ENCODE measurements at places on chromosomes 1 and 21.
A peak's percentile ranks its signal among the peaks of the same experiment; 100 is the strongest.

DNA sequence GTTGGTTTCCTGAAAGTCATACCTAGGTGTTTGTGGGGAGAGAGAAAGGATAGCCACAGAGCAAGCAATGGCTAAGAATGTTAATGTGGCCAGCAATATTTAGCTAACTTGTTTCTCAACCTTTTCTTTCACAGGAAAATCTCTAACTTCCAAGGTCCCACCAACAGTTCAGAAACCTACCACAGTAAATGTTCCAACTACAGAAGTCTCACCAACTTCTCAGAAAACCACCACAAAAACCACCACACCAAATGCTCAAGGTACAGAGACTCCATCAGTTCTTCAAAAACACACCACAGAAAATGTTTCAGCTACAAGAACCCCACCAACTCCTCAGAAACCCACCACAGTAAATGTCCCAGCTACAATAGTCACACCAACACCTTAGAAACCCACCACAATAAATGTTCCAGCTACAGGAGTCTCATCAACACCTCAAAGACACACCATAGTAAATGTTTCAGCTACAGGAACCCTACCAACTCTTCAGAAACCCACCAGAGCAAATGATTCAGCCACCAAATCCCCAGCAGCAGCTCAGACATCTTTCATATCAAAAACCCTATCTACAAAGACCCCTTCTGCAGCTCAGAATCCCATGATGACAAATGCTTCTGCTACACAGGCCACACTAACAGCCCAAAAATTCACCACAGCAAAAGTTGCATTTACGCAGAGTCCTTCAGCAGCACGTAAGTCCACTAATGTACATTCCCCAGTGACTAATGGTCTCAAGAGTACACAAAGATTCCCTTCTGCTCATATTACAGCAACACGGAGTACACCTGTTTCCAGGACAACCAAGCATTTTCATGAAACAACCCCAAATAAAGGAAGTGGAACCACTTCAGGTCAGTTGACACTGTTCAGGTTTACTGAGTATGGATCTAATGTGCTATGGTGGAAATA is 15.3 kb downstream of the CD55 start:
- peak; percentile 35 for DNase-seq

DNA sequence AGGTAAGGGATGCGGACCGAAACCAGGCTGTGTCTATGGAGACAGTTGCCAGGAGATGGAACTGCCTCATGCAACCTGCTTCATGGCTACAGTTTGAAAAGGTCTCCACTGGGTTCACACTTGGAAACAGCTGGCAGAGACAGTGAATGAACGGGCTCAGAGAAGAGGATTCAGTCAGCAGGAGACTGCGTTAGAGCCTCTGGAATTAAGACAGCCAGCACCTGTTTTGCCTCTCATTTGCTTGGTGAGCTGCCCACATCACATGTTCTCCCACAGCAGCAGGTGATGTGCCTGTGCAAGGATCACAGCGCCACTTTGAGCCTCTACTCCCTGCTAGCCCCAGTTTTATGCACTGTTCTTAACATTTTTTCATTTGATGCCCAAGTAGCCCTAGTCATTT is 321.0 kb downstream of the PLPP3 start:
- DNase-seq, result no peak

DNA sequence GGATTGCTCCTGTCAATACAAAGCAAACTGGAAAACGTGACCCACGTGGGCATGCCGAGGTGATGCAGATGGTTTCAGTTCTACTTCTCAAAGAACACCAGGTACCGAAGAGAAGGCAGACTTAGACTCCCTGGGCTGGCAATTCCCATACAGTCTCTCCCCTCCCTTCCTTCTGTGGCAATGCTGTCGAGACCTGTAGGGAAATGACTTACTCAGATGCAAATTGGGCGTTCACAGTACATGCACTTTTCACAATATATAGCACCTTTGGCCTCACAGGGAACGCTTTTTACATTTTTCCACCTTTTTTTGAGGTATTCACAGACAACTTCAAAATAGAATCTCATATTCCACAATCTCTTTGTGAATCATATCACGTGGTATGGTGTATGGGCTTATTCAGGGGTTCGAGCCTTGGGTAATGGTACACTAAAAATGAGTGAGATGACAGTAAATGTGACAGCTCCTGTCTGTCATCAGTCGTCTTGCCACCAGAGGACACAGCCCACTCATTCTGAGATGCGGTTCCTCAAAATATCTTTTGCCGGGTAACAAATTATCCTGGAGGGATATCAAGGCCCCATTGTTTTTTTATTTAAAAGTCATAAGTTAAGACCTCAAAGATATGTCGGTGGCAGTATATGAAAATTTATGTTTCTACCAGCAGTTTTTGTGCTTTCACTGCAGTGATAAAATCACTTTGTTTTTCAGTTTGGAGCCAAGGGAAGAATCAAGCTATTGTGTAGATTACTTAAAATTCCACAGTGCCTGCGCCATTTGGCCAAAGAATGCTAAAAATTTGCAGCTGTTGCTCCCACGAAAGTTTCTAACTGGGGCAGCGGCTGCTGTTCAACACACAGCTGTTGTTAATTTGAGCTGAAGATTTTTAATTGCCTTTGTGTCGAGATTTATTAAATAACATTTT is 168.4 kb downstream of the ZZZ3 start:
- DNase-seq, result no peak

- no peak for DNase-seq
Measured at GRCh38 chr21:26717146-26717739, 128.0 kb downstream of the ADAMTS1 start.

GRCh38 chr1:160628799-160629263 is 18.0 kb downstream of the SLAMF1 start:
- no peak for DNase-seq

DNA sequence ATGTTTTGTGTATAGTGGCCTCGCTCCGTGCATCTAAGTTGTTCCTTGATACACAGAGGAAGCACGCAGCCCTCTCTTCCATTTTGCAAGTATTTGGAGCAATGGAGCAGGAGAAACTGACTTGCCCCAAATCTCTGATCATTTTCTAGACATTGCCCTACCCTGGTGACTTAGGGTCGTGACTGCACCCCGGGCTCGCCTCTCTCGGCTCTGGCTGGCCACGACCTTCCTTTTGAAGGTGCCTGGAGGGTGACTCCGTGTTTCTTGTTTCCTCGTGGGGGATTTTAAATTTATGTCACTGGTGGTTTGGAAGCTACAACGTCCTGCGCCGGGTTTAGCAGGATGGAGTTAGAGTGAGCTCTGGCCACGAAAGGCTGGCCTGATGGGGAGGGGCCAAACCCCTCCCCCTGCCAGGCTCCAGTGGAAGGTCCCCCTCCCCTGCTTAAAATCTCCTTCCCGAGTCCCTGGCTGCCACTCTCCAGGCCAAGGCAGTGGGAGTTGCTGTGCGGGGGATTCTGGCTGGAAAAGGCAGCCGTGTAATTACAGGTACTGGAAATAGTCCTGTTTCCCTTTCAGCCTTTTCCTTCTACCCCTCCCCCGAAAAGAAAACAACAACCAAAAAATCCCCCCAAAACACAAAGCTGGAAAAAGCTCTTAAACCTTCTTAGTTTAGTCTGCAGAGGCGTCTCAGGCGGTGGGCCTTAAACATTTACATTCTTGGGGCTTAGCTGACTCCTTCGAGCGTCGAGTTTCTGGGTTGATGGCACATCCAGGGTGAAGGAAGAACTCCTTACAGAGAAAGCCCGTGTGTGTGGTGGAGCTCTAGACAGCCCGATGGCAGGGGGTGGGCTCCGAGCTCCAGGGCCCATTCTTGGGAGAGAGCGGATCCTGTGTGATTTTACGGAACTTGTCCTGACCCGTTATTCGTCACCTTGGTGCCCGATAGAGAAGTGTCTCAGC is 28.1 kb downstream of the SPSB1 start:
- no peak for DNase-seq

GRCh38 chr1:9770298-9770697 is 53.5 kb downstream of the CLSTN1 start:
- no peak for DNase-seq

DNA sequence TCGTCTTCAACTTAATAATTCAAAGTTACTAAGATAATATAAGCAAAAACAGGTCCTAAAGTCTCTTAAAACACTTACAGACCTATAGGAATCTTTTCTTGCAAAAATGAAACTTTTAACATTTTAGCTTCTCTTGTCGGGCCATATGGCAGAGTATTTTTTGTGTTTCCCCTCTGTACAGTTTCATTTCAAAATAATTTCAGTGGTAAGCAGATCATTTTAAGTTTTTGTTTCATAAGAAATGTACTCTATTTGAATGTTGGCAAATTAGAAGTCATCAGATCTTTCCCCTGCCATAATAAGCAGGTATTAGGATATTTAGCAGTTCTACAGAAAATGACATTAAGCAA is 37.9 kb downstream of the RGL1 start:
- DNase-seq, result no peak

DNA sequence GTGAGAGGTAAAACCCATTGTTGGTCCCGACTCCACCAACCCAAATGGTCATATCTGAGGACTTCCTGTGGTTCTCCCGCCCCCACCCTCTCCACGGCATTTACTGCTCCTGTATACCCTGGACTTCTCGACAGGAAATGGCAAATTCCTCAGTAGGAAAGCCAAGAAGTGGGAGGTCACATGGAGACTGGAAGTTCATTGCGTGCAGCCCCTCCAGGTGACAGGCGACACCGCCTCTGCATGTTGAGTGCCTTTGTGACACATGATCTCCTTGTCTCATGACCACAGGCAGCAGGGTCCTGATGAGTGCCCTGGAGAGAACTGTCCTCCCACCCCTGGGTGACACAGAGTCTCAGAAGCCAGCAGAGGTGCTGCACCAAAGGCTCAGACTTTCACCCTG is 24.2 kb downstream of the ERG start:
- no peak for DNase-seq

DNA sequence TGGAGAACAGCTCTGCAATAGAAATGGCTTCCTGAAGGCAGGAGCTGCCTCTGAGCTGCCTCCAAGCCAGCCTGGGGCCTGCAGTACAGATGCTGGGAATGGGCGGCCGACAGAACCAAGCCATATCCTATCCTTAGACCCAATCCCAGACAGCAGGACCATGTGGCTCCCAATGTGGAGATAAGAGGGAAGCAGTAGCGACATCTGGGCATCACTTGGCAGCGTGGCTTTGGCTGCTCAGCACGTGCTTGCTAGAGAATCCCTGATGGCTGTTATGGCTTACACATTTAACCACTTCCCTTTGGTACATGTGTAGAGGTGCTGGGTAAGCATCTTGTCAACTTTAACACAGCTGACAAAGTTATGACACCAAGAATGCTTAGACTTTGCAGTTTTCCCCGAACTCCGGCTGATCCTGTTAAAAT is 87.7 kb downstream of the MAN1C1 start:
- peak; percentile 26 for DNase-seq

DNA sequence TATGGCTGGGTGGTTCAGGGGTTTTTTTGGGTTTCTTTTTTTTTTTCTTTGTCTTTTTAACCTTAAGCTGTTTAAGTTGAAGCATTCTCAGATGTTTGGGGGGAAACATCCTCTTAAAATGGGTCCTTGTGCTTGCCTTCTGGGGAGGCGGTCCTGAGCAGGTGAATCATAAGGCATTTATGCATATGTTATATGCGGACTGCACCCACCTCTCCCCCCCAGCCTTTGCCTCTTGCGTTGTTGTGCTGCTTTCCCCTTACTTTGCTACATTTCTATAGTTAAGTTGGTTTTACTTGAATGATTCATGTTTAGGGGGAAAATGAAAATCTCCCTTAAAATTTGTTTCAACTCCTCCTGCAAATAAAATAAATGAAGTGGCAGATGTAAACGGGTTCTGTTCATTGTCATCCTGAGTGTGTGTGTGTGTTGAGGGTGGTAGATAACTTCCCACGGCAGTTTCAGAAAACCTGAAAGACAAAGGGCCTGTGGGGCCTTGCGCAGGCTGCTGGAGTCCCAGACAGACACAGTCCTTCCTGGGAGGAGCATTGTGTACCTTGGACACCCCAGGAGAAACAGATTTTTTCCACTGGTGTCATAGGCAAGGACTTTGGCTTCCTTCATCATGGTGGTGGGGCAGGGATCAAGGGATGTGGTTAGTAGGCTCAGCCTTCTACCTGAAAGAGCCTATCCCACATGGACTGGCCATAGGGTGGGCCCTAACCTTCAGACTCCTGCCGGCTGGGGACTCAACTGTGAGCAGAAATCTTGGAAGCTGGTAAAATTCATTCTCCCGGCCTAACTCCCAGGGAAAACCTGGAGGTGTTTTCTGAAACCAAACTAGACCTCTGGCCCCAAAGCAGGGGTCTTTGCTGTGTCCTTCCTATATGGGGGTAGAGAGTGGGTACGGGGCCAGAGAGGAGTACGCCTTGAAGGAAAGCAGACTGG is 926 bp upstream of the SH3D21 start:
- peak; percentile 74 for DNase-seq

- no peak for DNase-seq
Measured at GRCh38 chr1:56626546-56626945, 18.6 kb upstream of the PRKAA2 start.

- DNase-seq, result no peak
Measured at GRCh38 chr21:36223451-36223850, 66.8 kb downstream of the DOP1B start.

GRCh38 chr1:53575955-53576320 is 116.7 kb downstream of the DMRTB1 start:
- DNase-seq, result no peak

DNA sequence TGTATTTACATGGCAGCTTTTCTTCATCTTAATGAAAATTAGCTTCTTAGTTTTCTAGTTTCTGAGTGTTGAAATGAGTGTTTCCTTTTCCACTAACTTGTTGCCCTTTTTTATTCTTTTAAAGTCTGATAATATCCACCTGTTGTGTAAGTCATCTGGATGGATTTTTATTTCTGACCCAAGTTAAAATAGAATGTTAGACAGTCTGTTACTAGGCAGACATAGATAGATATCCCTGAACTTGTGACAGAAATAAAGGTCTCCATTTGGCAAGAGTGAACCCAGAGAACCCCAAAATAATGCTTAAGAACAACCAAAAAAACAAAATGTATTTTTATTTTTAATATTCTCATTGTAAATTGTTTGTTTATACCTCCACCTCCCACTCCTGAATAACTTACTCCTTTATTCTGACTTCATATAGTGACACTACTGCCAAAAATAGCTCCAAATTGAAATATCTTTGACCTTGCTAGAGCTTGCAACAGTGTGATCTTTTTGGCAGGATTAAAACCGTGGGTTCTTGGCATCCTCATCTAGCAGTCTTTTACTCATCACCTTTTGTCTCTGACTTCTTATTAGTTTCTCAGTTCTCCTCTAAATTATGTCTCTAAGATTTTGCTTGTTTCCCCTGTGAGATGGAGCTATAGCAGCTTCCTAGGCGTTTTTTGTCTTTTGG is 26.9 kb upstream of the SH3D21 start:
- no peak for DNase-seq

DNA sequence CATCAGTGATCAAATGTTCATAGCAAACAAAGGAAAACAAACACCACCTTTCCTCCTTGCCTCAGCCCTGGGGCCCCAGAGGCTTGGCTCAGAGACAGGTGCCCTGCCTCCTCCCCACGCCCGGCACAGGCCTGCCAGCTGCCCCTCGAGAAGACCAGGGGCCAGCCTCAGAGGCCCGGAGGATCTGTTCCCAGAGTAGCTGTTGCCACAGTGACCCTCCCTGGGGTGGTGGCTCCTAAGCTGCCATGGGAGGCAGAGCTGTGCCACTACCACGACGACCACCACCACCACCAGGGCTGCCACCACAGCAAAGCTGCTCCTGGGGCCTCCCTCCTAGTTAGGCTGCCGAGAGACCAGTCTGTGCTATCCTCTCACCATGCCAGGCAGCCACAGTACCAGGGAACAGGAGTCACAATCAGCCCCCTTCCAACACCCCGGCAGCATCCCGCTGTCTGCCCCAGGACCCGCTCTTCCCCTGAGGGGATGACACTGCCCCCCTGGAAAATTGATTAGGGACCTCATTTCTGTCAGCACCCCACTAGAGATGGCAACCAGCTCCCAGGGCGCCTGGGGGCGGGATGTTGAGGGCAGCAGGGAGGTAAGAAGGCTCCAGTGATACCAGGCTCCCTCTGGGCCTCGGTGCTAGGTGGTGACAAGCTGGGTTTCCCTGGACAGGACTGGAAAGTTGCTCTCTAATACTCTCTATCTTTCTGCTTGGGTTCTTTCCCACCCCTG is 30.5 kb downstream of the KCNC4 start:
- no peak for DNase-seq
